Spleen (tissue), 13 donors: ENCODE measurements at places on chromosomes 1 and 21.

- no peaks in the 10 kb centered on the region for H3K4me1 ChIP-seq
- no peak overlapping the region for H3K27ac ChIP-seq
- DNase-seq: no peak
- H3K36me3 ChIP-seq: no peaks in the 10 kb centered on the region
- H3K4me3 ChIP-seq: no peak overlapping the region
- H3K27me3 ChIP-seq: no peaks in the 10 kb centered on the region
These were observed 29.2 kb upstream of the OR2B11 start for GRCh38 chr1:247487057-247487456.

DNA sequence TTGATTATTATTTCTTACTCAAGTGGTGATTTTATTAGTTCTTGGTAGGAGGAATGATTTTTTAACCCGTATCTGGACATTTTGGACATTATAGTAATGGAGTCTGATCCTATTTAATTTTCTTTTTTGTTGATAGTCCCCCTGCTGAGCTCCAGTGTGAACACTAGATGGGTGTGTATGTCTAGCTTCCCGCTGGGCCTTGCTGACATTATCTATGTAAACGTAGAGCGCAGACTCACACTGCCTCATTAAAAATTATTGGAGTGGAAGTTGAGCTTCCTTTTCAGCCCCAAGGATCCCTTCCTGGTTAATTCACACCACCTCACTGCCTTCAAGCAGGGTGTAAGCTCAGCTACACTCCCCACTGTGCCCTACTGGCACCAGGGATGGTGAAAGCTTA, 467.6 kb upstream of the PKN2 start:
- no peak for DNase-seq
- no peaks in the 10 kb centered on the region for H3K27me3 ChIP-seq
- H3K36me3 ChIP-seq: no peaks in the 10 kb centered on the region
- H3K4me1 ChIP-seq: no peaks in the 10 kb centered on the region
- no peak overlapping the region for H3K27ac ChIP-seq

- DNase-seq: no peak
- no peak overlapping the region for H3K27ac ChIP-seq
- H3K4me1 ChIP-seq: peaks cover 22% of the 10 kb centered on the region
- no peak overlapping the region for H3K4me3 ChIP-seq
These were observed 11.3 kb downstream of the CRABP2 start for GRCh38 chr1:156693848-156694689.

DNA sequence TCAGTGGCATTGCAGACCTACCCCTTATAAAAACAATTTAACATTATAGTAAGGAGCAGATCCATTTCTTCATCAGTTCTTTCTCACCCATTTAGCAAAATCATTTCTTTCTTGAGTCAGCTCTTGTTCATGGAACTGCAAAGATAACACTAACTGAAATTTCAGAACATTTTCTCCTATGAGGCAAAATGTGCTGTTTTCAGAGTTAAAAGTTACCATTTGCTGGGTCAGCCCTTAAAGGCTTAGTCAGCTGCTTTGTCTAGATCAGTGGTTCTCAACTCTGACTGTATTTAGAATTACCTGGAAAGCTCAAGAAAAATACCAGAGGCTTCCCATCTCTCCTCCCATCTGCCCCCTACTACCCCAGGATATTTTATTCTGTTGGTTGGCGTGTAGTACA, 12.2 kb downstream of the METTL13 start:
- no peak overlapping the region for H3K27ac ChIP-seq
- H3K36me3 ChIP-seq: peaks cover 93% of the 10 kb centered on the region
- H3K27me3 ChIP-seq: no peaks in the 10 kb centered on the region
- H3K4me1 ChIP-seq: no peaks in the 10 kb centered on the region

GRCh38 chr1:168081373-168082007, 55.2 kb downstream of the GPR161 start:
- no peak overlapping the region for H3K27ac ChIP-seq
- H3K36me3 ChIP-seq: peaks cover 35% of the 10 kb centered on the region
- H3K4me1 ChIP-seq: peaks cover 10% of the 10 kb centered on the region
- DNase-seq: no peak

- H3K27ac ChIP-seq: no peak overlapping the region
- H3K4me1 ChIP-seq: no peaks in the 10 kb centered on the region
- no peaks in the 10 kb centered on the region for H3K36me3 ChIP-seq
- no peak overlapping the region for H3K4me3 ChIP-seq
- no peaks in the 10 kb centered on the region for H3K27me3 ChIP-seq
These were observed 150.9 kb downstream of the CNIH3 start for GRCh38 chr1:224767031-224767430.

DNA sequence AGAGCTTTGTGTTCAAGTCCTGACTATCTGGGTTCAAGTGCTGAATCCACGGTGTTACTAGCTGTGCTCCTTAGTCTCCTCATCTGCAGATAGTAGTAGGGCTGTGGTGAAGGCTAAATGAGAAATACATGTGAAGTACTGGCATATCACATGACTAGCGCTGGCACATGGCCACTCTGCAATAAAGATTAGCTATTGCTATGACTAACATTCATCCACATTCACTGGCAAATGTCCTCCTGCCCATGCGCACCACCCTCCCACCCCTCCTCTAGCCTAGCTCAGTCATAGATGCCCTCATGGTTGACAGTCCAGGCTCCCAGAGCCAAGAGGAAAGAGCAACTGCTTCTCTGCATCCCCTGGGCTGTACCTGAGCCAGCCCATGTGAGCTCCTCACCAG, 8.5 kb upstream of the COL8A2 start:
- H3K4me1 ChIP-seq: peaks cover 8% of the 10 kb centered on the region
- peaks cover 23% of the 10 kb centered on the region for H3K36me3 ChIP-seq
- DNase-seq: no peak
- H3K27me3 ChIP-seq: no peaks in the 10 kb centered on the region
